ENCODE measurements at places on chromosomes 12 and 14.

GRCh38 chr12:76260390-76260748, 87.8 kb downstream of the BBS10 start:
- DNase-seq, result peak; percentile 46

- peak; percentile 33 for DNase-seq
Observed at GRCh38 chr12:51000245-51000644, 25.9 kb downstream of the SLC11A2 start.

DNA sequence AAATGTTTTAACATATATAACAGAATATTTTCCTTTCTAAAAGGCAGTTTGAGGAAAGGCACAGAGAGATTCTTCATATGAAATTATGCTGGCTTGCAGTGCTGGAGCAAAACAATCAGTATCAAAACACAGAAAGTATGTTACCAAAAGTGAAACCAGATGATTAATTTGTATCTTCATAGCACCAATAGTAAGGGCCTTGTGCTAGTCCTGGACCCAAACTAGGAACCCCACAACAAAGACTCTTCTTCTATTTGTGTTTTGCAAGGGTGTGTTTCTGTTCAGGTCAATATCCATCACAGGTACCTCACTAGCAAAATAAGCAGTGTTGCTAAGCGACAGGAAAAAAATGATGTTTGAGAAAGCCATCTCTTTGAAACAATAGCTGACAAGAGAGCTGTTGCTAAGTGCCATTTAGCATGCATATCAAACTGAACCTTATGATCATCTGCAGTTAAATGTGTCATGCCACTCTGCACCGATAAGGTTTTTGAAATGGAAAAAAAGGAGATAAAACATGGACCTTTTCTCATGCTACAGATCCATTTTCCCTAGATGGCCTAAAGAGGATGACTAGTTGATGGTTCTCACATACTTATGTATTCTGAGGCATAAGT, 196.2 kb upstream of the ALG10 start:
- DNase-seq, result no peak

DNA sequence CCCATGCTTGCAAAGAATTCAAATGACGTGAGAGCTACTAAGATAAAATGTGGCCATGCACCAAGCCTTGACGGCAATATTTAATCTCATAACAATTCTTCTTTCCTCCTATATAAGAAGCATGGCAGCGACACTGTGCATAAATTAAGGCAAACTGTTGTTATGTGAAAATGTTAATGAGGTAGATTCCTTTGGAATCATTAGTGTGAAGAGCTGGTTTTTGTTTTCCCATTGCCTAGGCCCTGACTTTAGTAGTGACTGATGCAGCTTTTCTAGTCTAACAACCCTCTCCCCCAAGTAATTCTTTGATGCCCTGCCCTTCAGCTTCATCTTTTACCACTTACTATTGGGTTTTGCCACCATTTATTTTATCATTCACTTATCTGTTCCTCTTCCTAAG, 10.6 kb upstream of the PSEN1 start:
- DNase-seq, result no peak

- DNase-seq, result no peak
Observed at GRCh38 chr12:123351349-123351748, 13.3 kb downstream of the SBNO1 start.

DNA sequence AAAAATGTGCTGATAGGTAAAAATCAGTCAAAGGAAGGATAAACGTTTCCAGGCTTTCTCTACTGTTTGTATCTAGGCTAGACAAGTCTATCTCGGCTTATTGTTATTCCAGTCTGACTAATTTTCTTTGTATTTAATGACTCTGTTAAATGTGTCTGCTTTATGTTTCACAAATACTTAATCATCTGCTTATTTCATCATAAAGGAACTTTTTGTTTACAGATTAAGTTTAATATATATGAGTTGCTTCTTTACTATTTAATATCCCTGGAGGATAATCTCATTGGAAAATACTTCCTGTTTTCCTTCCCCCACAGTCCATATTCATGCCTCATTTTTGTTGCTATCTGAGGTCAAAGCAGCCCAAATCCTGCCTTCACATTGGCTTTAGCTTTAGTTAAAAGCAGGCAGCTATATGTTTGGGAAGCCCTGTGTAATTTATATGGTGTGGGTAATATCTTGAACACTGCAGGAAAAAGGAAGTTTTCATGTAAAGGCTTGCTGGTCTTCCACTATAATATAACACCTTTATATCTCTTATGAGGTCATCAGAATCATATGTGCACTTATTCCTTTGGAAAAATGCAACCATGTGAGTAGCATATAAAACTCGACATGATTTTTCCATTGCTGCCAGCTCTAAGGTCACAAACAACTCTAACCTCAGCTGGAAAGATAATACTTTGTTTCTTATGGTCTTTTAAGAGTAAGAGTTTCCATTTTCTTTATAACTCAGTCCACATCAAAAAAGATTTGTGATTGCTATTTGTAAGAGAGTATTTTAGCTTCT, 76.8 kb downstream of the ALX1 start:
- peak; percentile 17 for DNase-seq

- DNase-seq, result peak; percentile 92
Observed at GRCh38 chr12:95623554-95624170, 72.4 kb upstream of the USP44 start.

- DNase-seq, result peak; percentile 94
Observed at GRCh38 chr12:118052324-118053070, 8.5 kb downstream of the WSB2 start.

DNA sequence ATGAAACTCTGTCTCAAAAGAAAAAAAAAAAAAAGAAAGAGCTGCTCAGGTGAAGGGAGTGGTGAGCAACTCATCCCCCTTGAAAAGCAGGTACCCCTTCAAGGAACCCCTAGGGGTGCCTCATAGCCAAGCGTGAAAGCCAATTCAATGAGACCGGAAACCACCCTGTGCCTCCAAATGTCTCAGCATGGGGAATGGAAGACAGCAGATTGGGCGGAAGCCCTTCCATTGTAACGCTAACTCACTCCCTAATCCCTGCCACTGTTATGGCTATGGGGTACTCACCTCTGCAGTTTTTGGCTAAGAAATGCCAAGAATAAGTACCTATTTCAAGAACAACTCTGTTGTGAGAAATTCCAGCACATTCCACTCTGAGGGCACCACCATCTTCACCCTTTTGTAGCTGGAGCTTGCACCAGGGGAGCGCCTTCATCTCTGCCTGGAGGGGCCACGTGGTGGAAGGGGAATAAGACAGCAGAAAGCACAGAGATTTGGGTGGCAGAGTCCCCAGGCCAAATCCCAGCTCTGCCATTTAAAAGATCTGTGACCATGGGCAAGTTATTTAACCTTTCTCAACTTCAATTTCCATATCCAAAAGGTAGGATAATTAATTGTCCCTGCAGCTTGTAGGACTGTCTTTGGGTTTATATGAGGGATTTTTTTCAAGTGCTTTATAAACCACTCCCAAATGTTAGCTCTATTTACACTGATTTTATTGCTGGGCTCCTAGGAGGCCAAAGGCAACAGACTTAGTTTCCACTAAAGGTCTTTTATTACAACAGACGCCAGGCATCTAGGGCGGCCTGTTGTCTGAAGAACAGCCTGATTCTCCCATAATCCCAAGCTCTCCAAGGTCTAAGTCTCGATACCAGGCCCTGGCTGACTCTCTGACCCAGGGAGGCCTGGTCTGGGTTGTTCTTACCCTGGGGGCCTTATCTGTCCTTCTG, 63.9 kb downstream of the ITPK1 start:
- no peak for DNase-seq

DNA sequence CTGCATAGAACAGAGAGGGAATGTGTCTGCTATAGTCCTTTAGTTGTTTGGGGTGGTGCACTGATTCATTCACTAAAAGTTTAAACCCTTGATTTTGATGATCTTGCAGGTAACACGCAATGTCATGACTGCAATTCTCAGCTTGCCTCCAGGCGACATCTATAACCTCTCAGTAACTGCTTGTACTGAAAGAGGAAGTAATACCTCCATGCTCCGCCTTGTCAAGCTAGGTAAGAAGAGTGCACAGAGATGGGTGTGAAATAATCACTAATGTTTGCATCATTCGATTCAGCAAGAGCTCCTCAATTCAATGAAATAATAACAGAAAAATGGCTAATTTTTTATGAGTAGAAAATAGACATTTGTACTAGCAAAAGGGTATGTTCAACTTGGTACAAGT, 203.7 kb downstream of the PTPRO start:
- DNase-seq, result no peak

DNA sequence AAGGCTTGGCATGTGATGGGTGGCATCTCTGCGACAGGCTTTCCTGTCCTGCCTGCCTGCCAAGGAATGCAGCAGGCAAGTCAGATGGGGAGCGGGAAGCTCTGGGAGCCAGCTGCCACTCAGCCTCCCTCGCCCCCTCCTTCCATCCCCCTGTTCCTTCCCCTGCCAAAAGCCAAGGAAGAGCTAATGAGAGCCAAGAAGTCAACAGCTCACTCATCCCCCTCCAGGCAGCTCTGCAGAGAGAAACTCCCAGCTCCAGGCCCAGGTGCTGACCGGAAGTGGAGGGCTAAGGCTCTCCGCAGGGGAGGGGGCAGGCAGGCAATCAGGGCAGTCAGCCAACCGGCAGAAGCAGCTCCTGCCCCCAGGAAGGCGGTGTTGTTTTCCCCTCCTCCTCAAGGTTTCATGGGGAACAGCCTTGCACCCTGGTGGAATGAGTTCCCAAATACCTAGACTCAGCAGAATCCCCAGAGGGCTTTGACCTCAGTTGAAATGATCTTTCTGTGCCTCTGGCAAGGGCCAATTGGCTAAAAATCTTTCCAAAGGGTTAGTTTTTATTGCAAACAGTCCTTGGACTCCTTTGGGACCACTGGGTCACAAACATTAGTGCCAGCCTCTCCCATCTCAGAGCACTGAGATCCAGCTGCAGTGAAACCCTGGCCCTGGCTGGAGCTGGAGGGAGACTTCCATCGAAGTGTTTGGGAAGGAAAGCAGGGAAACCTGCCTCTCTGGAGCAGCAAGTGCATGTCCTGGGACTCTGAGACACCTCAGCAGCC, 349.1 kb downstream of the DPF3 start:
- no peak for DNase-seq

DNA sequence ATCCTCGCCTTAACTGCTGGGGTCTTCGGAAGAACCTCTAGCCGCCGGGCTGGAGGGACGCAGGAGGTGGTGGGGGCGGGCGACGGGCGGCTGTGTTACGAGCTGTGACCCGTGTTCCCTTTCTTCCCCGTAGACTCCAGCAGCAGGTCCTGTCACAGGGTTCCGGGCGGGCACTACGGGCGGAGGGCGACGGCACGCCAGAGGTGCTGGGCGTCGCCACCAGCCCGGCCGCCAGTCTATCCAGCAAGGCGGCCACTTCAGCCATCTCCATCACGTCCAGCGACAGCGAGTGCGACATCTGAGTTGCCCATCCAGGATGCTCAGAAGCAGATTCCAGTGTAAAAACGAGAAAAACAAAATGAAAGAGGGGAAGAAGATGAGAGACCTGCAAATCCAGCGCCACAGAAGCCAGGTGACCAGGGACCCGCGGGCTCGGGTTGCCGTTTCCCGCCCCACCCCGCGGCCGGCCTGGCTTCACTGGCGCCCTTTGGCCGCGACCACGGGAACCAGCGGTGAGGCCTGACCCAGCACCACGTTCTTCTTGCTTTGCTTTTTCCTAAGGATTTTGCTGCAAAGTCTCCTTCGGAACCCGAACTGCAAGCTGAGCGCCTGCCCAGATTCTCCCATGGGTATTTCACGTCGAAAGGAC, 2.1 kb downstream of the SIX6 start:
- DNase-seq, result no peak

- DNase-seq, result no peak
Observed at GRCh38 chr14:69398818-69399210, 322 bp downstream of the SLC39A9 start.

DNA sequence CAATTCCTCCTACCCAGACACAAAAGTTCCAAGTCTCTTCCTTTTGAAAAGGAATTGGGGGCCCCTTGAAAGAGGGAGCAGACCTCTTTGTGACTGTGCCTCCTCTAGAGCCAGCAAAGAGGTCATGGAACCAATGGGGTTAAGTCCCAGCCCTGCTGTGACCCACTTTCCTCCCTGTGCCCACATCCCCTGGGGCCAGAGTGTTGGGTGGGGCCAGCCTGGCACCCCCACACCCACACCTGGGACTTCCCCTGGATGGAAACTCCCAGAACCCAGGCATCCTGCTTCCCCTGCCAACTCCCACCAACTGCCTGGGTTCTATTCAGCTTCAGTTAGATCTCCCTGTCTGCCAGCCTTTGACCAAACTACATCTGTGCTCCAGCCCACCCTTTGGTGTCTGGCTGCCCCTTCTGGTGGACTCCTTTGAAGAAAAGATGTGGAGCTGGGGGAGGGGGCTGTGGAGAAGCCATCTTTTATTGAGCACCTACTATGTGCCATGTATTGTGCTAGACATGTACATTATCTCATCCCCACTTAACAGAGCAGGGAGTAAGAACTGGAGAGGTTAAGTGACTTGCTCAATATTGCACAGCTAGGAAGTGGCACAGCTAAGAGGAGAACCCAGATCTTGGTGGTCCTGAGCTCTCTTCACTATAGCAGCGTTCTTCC, 4.6 kb upstream of the RARG start:
- no peak for DNase-seq

DNA sequence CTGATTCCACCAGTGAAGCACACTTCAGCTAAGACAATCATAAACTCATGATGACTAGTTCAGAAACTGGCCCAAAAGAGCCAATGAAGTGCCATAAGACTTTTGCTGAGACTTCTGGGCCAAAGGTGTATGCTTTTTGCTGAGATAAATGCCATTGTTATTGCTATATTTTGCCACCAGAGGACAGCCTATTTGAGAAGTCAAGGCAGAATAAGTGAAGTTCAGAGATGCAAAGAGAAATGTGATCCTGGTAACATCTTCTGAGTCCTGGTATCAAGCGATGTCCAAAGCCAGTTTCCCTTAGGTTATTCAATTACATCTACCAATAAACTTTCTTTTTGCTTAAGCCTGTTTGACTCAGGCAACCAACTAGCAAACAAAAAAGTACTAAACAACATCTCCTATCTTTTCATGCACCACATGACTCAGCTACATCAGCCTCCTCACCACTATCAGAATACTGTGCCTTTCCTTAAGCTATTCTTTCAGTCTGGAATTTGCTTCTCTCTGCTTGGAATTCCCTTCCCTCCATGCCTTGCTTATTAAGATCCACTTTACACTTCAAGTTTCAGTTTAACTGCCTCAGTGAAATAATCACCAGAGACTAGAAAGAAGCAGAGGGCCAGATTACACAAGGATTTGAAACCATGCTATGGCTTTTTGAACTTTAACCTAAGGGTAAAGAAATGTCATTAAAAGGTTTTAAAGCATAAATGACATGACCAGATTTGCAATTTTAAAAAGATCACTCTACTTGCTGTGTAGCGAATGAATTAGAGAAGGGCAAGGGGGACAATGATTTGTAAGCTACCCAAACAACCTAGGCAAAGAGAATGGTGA, 14.0 kb downstream of the CRY1 start:
- peak; percentile 82 for DNase-seq

GRCh38 chr12:15757553-15758255, 31.5 kb downstream of the EPS8 start:
- DNase-seq, result peak; percentile 91

DNA sequence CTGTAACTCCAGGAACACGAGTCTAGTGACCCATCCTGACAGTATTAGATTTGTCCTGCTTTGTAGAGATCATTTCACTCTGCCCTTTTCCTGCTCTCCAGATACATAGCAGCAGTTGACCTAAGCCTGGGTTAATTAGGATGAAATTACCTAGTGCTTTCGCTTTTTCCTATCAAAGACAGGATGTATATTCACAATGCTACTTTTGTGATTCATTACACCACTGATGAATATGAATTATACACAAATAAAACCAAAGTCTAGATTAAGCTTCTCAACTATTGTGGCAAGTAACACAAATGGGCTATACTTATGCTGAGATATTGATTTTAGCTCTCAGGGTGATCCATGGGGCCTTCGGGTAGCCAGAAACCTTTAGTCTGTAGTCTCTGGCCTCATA, 17.9 kb downstream of the CERS5 start:
- DNase-seq, result no peak

- DNase-seq, result no peak
Observed at GRCh38 chr14:88838015-88838414, 13.6 kb downstream of the TTC8 start.
